ENCODE measurements at places on chromosomes 11 and 22.

DNA sequence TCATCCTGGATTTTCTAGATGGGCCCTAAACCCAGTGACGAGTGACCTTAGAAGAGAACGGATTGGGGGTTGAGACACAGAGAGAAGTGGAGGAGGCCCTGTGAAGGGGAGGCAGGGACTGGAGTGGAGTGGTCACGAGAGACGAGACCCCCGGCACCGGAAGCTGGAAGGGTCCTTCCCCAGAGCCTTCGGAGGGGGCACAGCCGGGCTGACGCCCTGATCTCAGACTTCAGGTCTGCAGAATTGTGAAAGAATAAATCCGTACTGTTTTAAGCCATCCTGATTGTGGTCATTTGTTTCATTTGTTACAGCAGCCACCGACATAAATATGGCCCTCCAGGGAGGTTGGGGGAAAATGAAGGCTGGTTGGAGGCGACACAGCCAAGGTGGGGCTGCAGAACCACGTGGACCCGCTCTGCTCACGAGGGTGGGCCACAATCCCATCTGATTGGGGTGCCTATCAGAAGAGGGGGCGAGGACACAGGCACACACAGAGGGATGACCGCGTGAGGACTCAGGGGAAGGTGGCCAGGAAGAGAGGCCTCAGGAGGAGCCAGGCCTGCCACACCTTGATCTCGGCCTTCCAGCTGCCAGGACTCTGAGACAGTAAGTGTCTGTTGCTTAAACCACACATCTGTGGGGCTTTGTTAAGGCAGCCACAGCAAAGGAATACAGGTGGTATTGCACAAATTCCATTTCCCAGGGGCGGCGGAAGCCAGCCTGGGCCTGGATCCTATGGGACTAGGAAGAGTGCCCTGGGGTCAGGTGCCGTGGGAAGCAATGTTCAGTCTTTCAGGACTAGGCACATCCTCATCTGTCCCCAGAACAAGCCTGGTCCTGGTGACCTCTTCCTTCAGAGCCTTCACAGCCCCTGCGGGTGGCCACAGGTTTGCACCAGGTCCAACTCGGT is 73.3 kb upstream of the SHANK2 start:
- no peak for DNase-seq

DNA sequence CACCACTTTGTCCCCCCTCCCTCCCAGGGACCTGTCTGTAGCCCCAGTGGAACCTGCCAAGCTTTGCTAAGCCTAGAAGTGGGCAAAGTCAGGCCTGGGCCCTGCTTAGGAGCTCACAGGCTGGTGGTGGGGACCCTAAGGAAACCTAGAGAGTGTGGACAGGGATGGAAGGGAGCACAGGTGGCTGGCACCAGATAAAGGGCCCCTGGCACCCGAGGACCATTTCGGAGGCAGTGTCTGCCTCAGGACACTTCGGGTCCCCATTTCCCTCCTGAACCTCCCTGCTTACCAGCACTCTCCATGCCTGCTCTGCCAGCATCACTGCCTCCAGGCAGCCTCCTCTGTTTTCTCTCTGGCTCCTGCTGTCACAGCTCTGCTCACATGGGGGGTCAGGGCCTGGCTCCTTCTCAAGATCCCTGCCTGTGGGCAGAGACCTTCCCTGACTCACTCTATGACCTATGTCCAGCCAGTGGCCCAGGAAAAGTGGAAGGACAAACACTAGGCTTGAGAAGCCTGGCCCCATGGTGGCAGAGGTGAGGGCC is 13.6 kb upstream of the OMP start:
- no peak for DNase-seq

DNA sequence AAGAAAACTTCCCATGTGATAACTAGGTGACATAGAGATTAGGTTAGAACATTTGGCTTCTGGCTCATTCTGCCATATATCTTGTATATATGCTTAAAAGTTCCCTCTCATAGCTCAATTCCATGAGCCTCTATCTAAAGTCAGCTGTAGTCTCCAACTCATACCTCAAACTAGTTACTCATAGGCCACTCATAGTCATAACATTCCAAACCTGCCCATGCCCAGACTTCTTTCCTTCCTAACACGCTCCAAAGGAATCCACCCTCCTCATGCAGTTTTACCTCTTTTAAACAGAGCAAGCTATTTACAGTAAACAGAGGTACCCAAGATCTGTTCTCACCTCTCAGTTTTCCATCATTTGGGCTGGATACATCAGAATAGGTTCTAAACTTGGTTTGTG is 39.4 kb downstream of the GLYATL2 start:
- DNase-seq, result no peak

DNA sequence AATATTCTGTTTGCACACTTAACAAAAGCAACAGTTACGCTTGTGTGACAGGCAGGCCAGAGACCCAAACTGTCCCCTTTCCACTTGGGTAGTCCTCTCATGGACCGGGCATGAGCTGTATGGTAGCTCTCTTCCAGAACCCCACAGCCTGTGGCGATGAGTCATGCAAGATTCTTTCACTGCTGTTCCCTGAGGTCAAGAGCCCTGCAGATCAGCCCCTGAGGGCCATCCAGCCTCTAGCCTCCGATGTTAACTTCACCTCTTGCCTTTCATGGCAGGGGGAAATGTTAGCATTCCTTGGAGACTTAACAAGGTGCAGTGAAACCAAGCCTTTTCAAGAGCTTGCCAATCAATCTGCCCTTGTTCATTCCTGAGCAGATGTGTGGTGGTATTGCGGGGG is 63.2 kb upstream of the DEUP1 start:
- DNase-seq, result no peak

DNA sequence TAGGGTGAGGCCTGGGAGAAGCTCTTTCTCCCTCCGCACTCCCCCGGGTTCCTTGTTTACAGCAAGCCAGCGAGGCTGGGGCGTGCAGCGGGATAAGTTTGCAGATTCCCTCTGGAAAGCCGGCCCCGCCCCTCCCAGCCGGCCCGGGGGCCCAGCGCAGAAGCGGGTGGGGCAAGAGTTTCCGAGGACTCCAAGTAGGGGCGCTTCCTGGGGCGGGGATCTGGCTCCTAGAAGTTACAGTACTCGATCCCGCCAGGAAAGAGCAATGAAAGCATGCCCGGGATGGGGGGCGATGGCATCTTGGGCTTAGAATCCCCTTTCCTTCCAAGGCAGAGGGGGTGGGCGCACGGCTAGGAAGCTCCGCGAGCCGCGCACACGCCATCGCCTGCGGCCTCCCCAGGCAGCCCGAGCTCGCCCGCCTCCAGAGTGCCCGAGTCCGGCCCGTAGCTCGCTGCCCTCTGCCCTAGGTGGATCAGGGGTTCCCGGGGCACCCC is 385 bp downstream of the TST start:
- no peak for DNase-seq

GRCh38 chr11:97856666-97857065 is 1164.1 kb upstream of the CNTN5 start:
- DNase-seq, result no peak

DNA sequence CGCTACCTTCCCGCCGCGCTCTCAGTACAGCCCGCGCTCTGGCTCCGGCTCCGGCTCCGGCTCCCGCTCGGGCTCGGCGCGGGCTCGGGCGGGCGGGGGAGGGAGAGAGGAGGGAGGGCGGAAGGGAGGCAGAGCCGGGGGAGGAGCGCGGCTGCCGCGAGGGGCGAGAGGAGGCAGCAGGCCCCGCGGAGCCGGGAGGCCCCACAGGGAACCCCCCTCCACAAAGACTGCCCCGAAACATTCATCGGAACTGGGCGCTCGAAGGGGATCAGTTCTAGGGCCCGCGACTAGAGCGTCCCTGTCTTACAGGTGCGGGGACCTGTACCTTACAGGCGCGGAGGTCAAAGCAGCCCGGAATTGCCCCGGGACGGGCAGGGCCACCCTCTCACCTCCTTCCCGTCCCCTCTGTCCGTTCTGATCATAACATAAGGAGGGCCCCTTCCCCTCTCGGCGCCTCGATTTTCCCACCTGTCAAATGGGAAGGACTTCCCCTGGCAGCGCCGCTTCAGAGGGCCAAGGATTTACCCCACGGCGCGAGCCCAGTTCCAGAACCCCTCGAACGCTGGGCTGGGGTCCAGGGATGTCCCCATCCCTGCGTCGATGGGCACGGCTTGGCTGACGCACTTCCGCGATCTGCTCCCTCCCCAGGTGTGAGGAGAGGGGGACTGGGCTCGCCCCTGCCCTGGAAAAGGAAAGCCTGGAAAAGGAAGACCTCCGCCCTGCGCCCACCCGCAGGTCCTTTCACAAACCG is at the start of gene SHISA8:
Gene SHISA8, minus strand, starts transcription at position 40 of the 751 bp plus-strand sequence. CDS start 407 bp downstream, outside the sequence.
- no peak for DNase-seq

DNA sequence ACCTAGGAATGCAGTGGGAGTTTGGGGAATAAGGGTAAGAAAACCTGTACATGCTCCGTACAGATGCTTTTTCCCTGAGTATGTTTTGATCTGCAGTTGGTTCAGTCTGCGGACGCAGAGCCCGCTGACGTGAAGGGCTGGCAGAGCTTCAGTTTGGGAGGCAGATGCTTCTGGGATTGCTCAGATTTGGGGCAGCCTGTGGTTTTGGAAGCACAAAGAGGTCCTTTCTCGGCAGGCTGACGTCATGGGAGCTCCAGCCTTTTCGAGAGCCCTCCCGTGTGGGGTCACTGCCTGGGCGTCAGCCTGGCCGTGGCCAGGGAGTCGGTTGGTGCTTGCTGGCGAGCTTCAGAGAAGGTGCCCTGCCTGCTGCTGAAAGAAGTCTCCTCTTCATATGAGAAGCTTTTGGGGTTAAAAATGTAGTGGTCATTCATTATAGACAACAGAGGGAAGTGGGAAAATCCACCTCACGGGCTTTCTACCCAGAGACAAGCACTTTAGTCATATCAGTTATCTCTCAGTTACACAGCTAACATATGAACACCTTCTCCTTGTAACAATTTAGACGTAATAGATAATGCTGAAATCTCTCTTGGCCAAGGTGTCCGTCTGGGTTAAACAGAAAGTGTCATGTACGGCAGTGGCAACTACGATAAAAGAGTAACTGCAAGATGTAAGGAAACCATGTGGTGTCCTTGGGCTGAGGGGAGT is 26.8 kb downstream of the TPCN2 start:
- DNase-seq, result no peak

GRCh38 chr11:75771646-75772410 is 3.2 kb downstream of the DGAT2 start:
- DNase-seq, result no peak

DNA sequence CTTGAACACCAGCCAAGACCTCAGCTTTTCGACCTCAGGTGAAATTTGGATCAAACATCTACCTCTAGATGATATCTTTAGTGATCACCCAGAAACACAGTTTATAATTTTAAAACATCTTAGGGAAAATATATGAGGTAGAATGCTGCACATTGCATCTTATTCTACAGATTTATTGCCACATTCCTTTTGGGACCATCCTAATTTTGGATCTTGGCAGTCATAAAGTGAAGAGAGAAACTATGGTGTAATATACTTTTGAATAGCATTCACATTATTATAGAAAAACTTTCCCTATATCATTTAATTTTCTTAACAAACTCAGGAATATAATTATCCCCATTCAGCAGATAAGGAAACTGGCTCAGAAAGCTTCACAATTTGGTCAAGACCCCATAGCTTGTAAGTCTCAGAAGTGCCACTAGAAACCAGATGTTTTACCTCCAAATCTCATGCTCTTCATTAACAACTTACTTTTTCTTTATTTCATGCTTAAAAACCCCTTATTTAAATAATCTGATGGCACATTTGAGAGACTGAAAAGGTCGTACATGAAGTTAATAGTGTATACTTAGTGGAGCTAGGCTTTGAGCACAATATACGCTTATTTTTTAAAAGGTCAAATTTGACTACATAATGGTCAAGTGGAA is 199.2 kb upstream of the CTSC start:
- no peak for DNase-seq

GRCh38 chr22:25751174-25751581 is 9.2 kb downstream of the MYO18B start:
- no peak for DNase-seq

GRCh38 chr11:61962213-61963015 is 5.0 kb downstream of the FTH1 start:
- no peak for DNase-seq

GRCh38 chr11:86610559-86611341 is 61.7 kb downstream of the ME3 start:
- no peak for DNase-seq

GRCh38 chr11:62398011-62398994 is 20.5 kb upstream of the SCGB1A1 start:
- DNase-seq, result no peak

DNA sequence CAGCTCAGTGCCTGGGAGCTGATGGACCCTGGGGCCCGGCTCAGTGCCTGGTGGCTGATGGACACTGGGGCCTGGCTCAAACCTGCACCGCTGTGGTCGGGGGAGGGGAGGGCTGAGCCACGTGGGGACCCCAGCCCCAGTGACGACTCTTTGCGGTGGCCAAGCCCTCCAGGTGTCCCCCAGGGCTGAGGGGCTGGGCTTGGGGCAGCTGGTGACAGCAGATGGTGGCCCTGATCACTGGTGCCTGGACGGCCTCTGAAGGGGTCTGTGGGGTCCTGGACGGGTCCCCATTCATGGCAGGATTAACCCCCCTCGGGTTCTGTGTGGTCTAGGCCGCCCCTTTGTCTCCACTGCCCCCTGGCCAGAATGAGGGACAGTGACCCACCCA is 3.4 kb upstream of the MUC5B start:
- no peak for DNase-seq
